ENCODE measurements at places on chromosomes 6 and 20. TPM values are rescaled to one million over a fixed set of nuclear protein-coding genes. Genes with fewer than 3 reads are reported as not detected.

DNA sequence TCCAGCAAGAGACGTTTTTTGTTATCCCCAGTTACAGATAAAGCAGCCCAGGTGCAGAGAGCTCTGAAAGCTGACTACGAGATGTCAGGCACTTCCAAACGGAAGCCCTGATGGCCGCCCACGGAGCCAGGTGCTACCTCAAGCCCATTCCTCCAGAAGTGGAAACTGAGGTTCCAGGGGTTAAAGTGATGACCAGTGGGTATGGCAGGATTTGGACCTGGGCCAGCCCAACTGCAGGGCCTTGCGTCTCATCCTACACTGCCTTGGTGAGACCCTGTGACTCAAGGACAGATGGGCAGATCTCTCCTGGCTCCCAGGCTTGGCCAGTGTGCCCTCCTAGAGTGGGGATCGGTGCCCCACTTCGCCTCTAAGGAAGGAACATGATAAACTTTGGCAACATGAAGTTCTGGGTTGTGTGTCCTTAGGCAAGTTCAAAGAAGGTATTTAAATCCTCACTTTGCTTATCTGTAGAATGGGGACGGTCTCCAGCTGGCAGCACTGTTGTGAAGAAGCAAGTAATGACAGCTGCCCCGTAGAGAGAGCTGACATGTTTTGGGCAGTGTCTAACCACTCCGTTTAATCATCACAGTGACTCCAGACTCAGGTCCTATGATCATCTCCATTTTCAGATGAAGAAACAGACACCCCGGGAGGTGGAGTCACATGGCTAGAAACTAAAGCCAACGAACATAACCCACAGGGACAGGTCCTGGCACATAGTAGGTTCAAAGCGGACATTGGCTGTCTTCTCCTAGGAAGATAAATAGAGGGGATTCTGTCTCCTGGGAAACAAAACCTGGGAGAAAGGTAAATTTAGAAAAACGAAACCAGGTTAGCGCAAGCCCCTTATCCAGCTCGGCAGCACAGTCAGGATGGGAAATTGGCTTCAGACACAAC, 34.4 kb upstream of the CDH22 start:
- DNase-seq, result no peak

- DNase-seq, result no peak
Observed at GRCh38 chr6:137777687-137778075, 89.4 kb upstream of the TNFAIP3 start.

- DNase-seq, result no peak
Observed at GRCh38 chr6:69696273-69696672, 100.5 kb downstream of the LMBRD1 start.

The OR12D3 gene
- not detected for total RNA-seq

The GATA5 gene
- not detected for total RNA-seq

Data from SJSA1 (cell line).